ENCODE measurements at places on chromosomes 1 and 21.

DNA sequence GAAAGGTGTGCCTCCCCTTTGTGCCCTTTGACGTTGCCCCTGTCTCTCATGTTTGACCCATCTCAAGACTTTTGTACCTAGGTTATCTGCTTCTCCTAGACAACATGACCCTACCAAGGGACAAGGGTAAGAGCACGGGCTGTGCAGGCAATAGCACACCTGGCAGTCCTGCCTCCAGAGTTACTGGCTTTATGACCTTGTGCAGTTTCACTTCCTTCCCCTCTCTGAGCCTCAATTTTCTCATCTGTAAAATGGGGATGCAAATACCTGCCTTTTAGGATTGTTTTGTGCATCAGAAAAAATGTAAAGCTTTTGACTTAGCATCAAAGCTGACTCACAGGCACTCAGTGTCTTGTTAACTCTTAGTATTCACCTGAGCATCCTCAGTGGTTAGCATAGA is 36.4 kb downstream of the ELK4 start:
- no peak for DNase-seq

DNA sequence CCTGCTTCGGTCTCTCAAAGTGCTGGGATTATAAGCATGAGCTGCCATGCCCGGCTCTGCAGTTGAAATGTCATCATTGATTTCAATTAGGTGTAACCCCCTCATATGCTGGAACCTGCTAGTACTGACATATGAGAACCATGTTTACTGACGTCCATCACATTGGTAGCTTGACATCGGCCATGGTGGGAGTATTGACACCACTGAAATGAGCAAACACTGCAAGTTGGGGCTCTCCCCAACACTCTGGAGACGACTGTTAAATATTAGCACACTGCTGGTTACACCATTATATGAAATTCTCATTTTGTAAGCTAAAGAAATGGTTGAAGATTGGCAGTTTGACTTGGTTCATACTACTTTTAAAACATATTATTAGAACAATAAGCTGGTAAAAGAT is 63.7 kb downstream of the CNST start:
- no peak for DNase-seq

DNA sequence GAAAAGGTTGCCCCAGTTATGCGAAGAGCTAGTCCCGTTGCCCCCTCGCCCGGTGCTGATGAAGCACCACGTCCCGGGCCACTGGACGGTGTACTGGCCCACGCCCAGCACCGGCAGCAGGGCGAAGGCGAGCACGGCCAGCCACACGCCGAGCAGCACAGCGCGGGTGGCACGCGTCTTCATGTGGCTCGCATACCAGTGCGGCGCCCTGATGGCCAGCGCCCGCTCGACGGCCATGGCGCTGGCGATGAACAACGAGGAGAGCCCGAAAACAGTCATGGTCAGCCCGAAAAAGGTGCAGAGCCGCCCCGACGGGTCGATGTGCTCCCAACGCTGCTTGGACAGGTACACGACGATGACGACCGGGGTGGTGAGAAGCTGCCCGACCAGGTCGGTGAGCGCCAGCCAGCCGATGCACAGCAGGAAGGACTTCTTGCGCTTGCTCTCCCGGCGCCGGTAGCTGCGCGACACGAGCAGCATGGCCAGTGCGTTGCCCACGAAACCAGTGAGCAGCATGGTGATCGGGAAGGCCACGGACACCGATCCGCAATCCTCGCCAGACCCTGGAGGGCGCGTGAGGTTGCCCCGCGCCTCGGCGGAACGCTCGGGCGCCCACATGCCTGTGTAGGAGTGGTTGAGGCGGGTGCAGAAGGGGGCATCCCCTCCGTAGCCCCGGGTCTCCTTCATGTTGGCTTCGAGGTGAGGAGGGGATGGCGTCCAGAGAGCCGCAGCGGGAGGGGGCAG is 553 bp downstream of the PTGER3 start:
- DNase-seq = no peak

DNA sequence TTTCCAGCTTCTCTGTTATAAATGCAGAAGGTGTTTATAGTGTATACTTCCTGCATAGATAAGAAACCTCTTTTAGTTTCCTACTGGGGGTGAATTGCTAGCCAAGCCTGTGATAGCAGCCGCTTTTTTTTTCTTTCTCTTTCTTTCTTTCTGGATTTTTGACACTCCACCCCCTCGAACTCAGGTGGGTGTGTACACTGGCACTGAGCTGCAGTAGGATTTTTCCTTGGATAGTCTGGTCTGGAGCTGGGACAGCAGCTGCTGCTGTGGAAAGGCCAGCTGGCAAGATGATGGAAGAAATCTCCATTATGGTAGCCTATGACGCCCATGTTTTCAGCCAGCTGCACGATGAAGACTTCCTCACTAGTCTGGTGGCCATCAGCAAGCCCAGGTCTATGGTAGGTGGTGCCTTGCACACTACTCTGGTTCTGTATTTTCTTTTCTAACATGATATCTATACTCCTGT is 122.5 kb upstream of the CACYBP start:
- no peak for DNase-seq

GRCh38 chr1:204390751-204391466 is 20.7 kb downstream of the PPP1R15B start:
- no peak for DNase-seq

DNA sequence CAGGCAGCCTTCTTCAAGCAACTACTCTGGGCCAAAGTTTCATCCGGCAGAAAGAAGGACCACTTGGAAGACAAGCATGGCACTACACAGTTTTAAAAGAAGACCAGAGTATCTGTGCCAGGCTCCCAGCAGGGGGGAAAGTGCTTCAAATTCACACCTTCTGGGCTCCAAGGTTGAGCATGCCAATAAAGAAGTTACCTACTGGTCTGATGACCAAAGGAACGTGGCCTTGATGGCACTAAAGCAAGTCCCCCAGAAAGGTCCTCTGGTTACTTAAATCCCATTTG is 73.5 kb downstream of the CD46 start:
- no peak for DNase-seq

DNA sequence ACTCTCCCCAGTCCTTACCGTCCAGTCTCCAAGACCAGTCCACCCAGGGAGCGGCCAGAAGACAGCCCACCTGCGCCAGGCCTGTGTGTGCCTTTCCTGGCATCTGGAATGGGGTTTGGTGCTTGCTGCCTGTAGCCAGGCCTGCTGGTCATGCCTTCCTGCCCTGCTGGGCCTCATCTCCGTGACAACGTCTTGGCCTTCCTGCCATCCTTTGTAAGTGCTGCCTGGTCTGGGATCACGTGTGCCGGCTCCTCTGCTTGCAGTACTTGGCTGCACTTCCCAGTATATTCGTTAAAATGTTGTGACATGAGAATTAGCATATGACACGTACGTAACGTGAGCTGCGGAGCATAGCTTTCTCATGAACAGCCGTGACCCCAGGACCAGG is 145.3 kb upstream of the COL6A1 start:
- no peak for DNase-seq

DNA sequence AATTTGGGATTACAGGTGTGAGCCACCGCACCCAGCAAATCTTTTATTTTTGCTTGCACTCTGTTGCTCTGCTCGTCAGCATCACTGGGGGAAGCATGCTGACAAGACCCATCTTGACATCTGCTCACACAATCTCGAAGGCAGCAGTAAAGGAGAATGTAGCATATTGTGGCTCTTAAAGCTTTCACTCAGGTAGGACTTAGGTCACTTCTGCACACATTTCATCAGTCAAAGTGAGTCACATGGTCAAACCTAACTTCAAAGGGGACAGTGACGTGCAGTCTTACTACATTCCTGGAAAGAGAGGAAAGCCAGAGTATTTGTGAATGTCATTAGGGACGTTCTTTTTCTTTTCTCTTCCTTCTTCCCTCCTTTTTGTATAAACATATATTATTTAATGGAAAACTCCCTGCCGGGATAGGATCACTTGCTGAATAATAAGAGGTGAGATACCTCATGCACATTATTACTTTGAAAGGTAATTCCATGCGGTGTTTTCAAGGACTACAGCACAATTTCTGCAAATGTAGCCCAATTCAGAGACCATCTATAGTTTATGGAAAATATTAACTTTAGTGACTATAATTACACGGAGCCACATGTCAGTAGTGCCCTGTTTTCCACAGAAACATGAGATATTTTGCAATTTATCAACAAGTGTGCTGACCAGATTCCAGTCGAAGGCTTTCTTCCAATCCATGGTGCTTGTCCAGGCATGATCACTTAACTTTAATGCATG is 19.3 kb upstream of the ACBD6 start:
- DNase-seq = no peak

- no peak for DNase-seq
These were observed 924 bp downstream of the TMEM240 start for GRCh38 chr1:1539310-1540089.

GRCh38 chr1:10674222-10674621 is 122.2 kb downstream of the CASZ1 start:
- no peak for DNase-seq

GRCh38 chr1:200673952-200674823 is 4.5 kb upstream of the DDX59 start:
- DNase-seq = no peak

DNA sequence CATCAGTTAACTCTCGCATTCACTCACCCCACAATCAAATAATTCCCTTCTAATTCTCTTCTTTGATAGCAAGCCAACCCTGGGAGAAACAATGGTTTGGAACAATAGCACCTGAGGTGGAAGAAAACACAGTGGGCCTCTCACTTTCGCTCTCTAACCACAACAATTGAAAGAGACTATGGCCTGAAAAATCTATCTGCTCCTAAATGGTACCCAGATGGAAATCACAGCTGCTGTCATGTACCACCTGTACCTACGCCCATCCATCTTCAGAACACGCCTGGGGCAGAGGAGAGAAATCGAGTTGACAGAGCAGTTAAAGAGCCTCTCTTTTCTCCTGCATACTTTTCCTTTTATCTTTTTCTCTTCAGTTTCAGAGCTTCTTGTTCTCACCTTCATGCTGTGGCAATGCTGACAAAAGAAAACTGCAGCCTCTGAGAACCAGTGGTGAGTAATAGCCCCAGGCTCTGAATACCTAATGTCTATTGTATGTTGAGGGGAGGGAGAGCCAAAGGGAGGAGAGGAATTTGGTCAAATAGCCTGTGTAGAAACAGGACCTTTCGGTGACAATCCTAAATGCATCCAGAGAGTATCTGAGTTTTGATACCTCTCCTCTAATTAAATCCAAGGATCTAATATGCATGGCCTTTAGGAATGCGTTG is 57.7 kb downstream of the ZC3H11B start:
- DNase-seq = no peak

DNA sequence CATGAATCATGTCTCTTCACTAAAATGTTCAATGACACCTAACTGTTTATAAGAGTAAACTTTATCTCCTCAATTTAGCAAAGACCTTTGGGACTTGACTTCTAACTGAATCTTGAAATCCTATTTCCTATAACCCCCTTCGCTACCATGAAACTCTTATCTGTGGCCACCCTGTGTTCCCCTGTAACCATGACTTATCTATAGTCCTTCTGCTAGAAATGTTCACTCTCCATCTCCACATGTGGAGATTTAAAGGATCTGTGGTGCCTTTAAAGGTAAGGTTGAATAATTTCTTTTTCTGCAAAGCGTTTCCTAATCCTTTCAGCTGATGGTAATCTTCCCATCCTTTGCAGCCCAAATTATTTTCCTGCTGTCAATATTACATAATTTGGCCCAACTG is 436.3 kb upstream of the RUNX1 start:
- DNase-seq = no peak

- no peak for DNase-seq
These were observed 1.5 kb upstream of the RAP1A start for GRCh38 chr1:111618081-111618480.

DNA sequence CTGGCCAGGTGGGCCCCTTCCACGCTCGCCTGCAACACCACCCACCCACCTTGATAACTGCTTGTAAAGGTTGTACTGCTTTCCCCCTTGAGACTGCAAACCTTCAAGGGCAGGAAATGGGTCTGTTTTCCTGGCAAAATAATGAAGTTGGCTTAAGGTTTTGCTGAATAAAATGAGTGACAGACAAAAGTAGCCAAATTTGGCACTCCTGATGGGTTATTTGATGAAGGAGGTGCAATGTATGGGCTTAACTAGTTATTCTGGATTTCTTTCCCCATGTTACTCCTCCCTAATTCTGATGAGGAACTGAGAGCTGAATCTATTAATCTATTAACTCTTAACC is 14.6 kb upstream of the HLCS start:
- DNase-seq = no peak

DNA sequence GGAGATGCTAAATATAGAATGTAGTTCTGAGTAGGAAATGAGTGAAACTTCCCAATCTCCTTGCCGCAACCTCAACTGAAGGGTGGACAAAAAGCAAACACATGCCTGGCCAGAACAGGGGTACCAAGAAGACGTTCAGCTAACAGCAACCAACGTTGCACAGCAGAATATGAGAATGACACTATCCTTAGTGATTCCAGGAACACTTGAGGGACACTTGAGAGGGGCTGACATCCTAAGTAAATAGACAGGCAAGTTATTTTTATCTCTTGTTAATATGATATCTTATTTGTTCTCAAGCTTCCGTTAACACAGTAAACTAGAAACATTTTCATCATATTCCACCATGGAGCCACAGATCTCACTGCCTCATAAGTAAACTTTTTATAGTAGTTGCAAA is 908 bp downstream of the KRTAP19-1 start:
- no peak for DNase-seq

- DNase-seq = no peak
These were observed 45.0 kb downstream of the XCL1 start for GRCh38 chr1:168621356-168621755.

DNA sequence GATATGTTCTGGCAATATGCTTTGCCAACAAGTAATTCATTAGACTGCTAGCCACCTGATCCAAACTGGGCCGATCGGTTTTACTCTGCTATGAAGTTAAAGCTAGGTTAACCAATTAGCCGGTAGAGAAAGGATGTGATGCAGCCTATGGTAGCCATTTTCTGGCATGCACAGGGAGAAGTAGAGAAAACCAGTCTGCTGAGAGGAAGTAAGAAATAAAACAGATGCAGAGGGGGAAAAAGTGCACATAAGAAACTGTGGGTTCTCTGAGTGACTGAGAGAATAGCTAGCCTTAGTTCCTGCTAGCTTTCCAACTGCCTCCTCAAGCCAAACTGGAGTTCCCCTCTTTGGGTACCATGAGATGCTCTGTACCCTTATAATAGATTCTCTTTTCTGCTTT is 52.8 kb downstream of the ARID4B start:
- no peak for DNase-seq

GRCh38 chr1:153977250-153978240 is at the start of gene JTB:
JTB (minus strand) TSS chr1:153977674; CDS start chr1:153977252, 422 bp downstream.
- no peak for DNase-seq

GRCh38 chr1:87058343-87058649 is 143.9 kb downstream of the HS2ST1 start:
- no peak for DNase-seq

- DNase-seq = no peak
These were observed 11.1 kb downstream of the ADPRS start for GRCh38 chr1:36099681-36100341.

GRCh38 chr1:175801979-175802378 is 58.6 kb upstream of the TNR start:
- DNase-seq = no peak

DNA sequence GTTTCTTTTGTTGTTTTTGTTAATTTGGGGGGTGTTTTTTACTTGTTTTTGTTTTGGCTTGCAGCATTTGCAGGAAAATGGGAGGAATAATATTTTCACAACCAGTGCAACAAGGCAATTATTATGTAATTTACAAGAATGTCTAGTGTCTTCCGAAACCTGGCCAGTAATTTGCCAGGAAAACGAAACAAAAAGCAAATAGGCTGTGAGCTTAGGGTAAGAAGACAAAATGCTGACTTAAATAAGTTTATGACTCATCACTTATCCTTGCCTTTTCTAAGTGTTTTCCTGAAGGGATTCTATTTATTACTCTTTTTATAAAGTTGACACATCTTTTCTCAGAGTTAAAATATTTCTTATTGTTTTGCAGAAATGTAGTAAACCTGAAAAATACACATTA is 49.8 kb downstream of the KCNT2 start:
- no peak for DNase-seq
